HL-60 (cell line): ENCODE measurements at places on chromosomes 5 and 9.

DNA sequence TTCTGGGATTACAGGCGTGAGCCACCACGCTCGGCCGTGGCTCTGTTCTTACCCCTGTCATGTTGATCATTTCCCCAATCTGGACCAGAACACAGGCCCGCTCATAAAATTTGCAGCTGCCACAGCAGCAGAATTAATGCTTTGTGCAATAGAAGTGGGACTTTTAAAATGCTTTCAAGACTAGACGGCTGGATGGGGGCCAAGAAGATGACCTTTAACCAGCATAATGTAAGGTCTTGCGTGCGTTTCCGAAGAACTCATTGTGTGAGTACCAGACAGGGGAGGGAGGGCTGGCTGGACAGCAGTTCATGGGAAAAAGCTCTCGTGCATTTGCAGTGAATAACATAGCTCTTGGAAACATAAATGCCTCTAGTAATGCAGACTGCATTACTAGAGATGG lies 3.5 kb upstream of the WDR38 start:
- no peak for DNase-seq

GRCh38 chr5:15441433-15442192 lies 58.4 kb upstream of the FBXL7 start:
- no peak for DNase-seq

GRCh38 chr5:171736976-171737891 lies 48.4 kb upstream of the SMIM23 start:
- DNase-seq: no peak

DNA sequence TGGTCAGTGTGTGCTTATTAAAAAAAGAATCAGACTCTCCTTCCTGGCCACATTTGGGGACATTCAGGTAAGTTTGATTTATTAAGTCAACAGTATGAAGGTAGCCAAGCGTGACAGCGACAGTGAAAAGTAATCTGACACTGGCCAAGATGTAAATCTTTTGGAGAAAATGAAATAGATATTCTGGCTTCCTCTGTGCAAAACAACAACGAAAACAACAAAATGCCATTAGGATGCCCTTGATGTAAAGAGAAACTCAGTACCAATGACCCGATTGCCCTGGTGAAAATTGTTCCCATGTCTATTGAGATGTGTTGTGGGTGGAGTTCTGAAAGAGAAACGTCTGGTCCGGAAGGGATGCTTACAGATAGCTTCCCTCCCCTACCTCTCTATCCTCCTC lies 267.8 kb downstream of the MAT2B start:
- no peak for DNase-seq

DNA sequence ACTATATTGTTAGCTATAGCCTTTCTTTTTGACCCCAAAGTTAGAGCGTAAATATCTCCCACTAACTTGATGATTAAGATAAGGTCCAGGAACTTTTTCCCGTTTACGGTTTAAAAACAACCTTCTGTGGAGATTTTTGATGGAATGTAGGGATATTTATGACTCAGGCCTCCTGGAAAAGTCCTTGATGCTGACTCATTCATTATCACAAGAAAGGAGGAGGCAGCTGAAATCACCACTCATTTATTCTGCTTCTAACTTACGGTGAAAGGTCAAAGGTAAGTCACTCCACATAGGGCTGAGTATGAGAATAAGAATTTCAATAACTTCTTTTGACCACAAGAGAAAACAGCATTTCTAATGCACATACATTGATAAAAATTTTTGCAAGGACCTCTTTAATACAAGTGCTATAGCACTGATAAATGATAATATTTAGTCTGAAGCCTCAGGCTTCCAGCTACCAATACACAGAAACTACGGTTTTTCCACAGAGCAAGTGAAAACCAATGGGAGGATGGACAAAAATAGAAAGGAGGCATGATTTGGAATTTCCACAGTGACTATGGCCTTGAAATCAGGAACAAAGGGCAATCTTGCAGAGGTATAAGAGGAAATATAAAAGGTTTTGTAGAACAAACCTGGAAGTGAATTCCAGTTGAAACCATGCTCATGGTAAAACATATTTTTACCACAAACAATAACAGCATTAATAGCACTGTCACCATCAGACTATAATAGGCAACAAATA lies 146.5 kb downstream of the PPP2R2B start:
- DNase-seq: no peak

DNA sequence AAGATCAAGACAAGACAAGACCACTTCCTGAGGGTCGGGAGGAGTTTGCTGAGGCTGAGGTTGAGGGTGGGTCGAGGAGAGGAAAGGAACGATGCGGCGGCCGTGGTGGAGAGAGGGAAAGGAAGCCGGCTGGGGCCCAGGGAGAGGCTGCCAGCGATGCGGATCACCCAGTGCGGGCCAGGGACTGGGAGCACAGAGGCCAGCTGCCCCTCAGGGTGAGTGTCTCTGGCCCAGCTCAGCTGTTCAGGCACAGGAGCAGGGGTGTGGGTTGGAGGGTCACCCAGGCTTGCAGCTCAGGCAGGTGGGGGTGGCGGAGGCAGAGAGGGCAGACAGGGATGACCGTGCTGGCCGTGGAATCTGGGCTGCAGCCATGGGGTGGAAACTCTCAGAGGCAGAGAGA lies 99.5 kb downstream of the FGF18 start:
- no peak for DNase-seq

DNA sequence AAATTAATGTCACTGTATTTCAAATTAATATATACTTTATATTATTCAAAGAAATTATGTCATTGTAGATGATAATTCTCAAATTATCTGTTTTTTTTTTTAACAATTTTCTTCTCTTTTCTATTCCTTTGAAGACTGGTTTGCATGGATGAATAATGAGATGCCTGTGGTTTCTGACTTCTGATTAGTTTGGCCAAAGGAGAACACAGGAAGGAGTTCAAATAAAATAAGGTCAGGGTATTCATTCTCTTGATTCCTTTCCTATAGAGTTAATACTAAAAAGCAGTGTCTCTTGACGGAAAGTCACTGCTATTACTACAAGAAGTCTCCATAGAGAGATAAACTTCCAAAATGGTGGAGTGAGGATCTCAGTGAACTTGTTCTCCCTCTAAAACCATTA lies 279.6 kb upstream of the FTMT start:
- no peak for DNase-seq

GRCh38 chr5:147259837-147260236 lies 25.0 kb downstream of the STK32A start:
- no peak for DNase-seq

DNA sequence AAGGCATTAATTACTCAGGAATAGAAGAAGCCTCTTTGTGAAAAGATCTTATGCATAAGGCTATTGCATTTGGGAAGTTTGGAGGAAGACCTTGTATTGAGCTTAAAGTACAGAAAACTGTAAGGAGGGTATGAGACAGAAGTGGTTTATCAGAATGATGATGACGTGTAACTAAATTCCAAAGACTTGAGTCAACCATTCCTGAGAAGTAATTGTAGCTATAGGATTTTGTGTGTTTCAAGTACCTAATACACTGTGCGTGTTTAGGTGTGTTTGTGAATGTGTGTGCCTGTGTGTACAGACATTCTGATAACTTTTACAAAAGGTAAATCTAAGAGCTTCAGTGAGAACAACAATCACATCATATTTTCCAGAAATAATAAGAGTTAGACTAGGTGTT lies 46.5 kb upstream of the IRX2 start:
- no peak for DNase-seq

- DNase-seq: no peak
Observed at GRCh38 chr9:78235256-78235761, 566 bp upstream of the CEP78 start.

DNA sequence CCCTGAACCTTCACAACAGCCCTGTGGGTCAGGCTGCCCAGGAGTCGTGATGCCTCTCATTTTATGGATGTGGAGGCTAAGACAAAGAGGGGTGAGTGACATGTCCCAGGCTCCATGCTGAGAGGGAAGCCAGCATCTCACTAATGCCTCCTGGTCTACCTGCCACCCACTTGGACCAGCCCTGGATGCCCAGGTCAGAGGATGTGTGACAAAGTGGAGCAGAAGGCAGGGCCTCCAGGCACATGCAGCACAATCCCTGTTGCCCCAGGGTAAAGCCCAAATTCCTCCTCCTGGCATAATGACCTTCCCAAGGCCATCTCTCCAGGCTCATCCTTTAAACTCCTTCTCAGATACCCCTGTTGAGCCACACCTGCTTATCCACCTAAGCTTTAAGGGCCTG lies 51.4 kb upstream of the XPA start:
- no peak for DNase-seq

- no peak for DNase-seq
Observed at GRCh38 chr9:107142430-107142829, 140.6 kb upstream of the RAD23B start.

DNA sequence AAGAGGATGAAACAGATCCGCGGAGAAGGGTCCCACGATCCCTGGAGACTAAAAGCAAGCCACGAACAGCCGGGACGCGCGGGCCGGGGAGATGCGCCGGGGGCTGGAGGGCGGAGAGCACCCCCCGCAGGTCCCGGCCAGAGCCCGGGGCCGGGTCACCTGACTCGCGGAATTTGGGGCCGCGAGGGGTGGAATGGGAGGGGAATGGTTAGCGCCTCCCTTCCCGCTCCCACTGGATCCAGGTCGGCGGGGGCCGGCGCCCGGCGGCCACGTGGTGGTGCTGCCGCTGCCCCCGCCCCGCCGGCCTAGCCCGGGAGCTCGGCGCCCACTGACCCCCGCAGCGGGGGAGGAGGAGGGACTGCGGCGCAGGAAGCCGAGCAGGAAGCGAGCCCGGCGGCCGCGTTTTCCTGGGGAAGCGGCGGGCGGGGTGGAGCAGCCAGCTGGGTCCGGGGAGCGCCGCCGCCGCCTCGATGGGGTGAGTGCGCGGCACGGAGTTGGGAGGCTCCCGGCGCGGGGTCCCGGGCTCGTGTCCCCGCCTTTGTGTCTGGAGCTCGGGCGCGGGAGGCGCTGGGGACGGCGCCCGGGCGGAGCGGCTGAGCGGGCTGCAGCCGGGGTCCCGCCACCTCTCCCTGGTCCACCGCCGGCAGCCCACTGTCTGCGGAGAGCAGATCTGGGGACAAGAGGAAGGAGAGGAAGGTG lies at the start of gene RAI14:
Gene RAI14, plus strand, starts transcription at position 328 of the 699 bp plus-strand sequence. CDS start 30,592 bp downstream, outside the sequence.
- DNase-seq: no peak

GRCh38 chr5:178323961-178324360 lies 91.4 kb upstream of the PHYKPL start:
- no peak for DNase-seq

- no peak for DNase-seq
Observed at GRCh38 chr5:76927961-76928360, 24.9 kb upstream of the CRHBP start.

DNA sequence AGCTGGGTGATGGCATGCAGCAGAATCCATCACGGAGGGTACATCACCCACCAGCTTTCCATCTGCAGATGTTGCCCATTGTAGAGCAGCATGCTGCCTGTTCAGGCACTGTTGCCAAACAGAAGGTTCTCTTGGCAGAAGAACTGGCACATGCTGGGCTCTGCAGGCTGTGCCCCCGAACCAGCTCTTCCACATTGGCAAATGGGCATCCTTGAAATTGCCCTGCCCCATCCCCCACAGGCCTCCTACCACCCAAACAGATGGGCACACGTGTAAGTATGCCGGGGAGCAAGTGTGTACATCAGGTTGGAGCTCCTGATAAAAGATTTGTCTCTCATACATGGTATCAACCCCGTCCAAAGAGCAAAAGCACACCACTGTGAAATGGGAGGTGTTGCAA lies 220.3 kb upstream of the TAS2R1 start:
- DNase-seq: no peak

DNA sequence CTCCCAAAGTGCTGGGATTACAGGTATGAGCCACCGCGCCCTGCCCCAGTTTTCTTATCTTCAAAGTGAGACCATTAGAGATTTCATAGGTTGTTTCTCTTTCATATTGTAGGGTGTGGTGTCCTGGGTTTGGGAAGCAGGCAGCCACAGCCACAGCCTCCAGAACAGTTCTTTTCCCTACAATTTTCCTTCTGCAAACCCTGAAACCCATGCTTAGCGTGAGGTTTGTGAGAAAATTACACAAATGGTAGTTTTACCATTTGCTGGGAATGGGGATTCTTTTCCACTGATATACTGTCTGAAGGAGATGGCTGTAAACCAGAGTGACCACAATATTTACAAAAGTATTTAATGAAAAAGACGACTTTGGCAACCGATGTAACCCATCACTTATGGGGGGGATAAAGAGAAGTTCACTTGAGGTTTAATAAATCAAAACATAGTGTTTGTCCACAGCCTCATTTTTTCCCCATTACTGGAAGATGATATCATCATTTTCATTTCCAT lies 26.7 kb upstream of the ECM2 start:
- no peak for DNase-seq

DNA sequence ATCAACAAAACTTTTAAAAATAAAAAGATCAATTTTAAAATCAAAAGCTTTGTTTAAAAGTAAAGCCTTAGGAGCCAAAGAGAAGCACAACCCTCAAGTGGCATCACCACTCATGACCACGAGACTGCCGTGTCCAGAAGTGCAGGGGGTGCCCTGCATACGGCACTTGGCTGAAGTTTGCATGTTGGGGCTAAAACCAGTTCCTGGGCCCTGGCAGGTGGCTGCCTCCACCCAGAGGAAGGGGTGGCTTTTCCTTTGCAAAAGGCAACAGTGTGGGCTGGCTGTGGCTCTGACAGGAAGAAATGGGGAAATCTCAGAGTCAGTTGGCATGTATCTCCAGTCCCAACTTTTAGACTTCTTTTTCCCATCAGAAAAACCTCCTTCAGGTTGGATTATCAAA lies 15.3 kb downstream of the TRMO start:
- peak; percentile 92 for DNase-seq

DNA sequence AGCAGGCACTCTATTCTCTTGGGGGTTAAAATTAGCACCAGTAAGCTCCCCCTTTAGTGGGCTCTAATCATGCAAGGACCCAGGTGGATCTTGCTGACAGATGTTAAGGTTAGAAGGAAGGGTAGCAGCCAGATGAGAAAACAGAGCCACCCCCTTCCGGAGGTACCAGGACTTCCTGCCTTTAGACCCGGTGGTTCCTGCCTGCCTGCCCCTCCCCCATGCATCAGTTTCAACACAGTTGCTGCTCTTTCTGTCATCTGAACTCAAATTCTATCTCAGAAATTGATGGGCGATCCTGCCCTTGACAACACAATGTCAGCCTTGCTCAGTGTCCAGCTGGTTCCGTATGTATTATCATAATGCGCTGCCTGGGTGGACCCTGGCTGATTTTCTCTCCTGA lies 287.3 kb downstream of the EBF1 start:
- no peak for DNase-seq

- no peak for DNase-seq
Observed at GRCh38 chr9:18058564-18059442, 415.1 kb upstream of the ADAMTSL1 start.

GRCh38 chr5:38208782-38209378 lies 49.5 kb upstream of the EGFLAM start:
- DNase-seq: no peak

GRCh38 chr5:43637416-43637815 lies 34.4 kb downstream of the NNT start:
- DNase-seq: no peak

DNA sequence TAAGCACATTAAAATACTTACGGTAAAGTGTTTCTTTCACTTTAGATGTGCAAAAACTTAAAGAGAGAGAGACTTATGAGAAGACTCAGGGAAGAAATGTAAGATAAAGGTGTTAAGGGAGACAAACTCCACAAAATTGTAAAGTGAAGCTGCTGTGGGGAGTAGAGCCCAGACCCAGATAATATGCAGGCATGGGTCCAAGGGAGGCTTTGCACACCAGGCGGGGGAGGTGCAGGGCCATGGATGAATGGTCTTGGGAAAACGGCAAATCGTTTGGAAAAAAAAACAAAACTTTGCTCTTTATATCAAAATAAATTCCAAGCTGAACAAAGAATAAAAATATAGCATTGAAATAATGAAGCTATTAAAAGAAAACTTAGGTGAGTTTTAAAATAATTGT lies 9.1 kb downstream of the SYK start:
- DNase-seq: no peak

GRCh38 chr9:22030101-22030598 lies 21.0 kb upstream of the CDKN2B start:
- peak; percentile 36 for DNase-seq
